ENCODE measurements at places on chromosomes 11 and 22. TPM values are rescaled to one million over a fixed set of nuclear protein-coding genes. Genes with fewer than 3 reads are reported as not detected.

- no peak for DNase-seq
Observed at GRCh38 chr11:70483077-70483861, 84.9 kb downstream of the CTTN start.

DNA sequence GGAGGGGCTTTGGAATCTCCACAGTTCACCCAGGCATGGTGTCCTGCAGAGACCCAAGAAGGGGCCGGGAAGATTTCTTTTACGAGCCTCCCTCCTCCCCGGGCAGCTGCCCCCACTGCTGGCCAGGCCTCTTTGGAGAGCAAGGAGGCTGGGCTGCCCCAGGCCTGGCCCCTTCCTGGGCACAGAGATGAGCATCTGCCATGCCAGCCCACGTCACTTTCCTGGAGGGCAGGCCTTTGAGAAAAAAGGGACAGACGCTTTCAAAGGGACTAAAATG is 60.5 kb upstream of the FGF3 start:
- DNase-seq, result no peak

Gene CRACR2B
- 3.1 TPM for polyA plus RNA-seq

DNA sequence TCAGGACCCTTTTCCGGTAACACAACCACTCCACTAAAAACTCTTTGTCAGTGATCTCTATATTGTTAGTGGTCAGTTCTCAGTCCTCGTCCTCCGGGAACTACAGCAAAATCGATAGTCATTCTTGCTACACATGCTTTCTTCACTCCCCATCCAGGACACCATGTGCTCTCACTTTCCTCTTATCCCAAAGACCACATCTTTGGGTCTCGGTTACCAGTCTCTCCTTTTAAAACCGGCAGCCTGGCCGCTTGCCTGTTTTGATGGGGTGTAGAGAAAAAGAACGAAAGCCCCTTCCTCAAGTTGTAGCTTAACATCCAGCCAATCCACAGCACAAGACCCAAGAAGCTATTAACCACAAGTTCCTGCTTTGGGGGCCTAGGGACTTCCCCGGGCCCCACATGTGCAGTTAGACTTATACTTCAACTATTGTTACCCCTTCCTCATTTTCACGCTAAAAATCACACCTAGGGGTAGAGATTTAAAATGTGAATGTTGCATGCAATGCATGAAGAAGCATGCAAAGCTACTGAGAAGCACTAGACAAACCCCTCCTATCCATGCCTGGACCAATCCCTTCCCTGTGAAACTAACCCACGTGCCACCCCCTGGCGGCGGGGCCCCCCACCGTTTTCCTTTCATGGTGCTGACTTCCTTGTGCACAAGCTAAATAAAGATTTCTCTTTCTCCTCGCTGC is 1.5 kb upstream of the TOLLIP start:
- no peak for DNase-seq

Measured in brain (organoid and tissue), 16 donors.